Transverse colon (tissue), 4 donors: ENCODE measurements at places on chromosomes 6 and 20. TPM values are rescaled to one million over a fixed set of nuclear protein-coding genes. Genes with fewer than 3 reads are reported as not detected.

PRPH2 gene
- not detected for total RNA-seq

DNA sequence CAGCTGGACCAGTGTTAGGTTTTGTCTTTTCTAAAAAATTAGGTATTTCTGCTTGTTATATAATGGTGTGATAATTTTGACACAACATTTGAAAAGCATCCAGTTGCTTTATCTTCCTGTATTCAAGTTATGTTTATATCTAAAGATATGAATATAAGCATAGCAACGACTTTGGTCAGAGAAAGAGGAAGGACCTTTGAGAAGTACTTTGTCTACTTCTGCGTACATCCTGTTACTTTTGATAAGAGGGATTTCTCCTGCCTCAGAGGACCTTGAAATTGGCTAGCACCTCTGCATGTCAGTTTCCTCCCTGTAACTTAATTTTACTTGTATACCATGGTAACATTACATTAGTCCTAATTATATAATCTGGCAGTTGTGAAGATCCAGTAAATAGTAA is 24.8 kb downstream of the PHF20 start:
- no peak overlapping the region for H3K27ac ChIP-seq
- no peak overlapping the region for H3K4me3 ChIP-seq
- DNase-seq = no peak
- no peaks in the 10 kb centered on the region for H3K4me1 ChIP-seq

DNA sequence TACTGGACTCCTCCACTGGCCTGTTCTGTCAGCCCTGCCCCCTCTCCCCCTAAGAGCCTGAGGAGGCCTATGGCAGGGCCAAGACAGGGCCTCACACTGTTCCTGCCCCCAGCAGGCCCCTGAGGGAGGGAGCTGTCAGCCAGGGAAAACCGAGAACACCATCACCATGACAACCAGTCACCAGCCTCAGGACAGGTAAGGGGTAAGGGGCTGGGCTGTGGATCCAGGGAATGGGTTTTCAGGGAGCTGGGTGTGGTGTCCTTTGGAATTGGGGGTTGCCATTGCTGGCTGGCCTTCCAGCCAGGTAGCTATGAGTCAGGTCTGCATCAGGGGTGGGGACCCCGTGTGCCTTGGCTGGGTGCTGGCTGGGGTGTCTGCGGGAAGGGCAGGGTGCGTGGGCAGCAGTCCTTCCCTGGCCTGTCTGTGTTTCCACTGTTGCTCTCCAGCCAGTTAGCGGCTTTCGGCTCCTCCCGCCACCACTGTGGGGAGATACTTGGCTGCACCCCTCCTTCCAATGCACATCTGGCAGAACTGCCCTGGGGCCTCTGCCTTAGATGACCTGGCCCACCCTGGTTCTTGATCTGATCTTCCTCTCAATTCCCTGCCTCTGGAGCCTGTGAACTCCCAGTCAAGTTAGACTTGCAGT is 3.9 kb downstream of the SLC29A1 start:
- DNase-seq = no peak
- H3K36me3 ChIP-seq = no peaks in the 10 kb centered on the region
- H3K4me1 ChIP-seq = peaks cover 48% of the 10 kb centered on the region
- H3K27ac ChIP-seq = peak overlapping the region; percentile 85
- H3K4me3 ChIP-seq = no peak overlapping the region
- H3K27me3 ChIP-seq = peaks cover 4% of the 10 kb centered on the region

- H3K4me3 ChIP-seq = no peak overlapping the region
- no peaks in the 10 kb centered on the region for H3K27me3 ChIP-seq
- DNase-seq = no peak
- H3K36me3 ChIP-seq = no peaks in the 10 kb centered on the region
- no peak overlapping the region for H3K27ac ChIP-seq
Measured at GRCh38 chr20:46955601-46956556, 61.2 kb downstream of the EYA2 start.

GRCh38 chr6:29021434-29021833 is 16.3 kb upstream of the ZNF311 start:
- H3K27ac ChIP-seq = no peak overlapping the region
- peaks cover 52% of the 10 kb centered on the region for H3K27me3 ChIP-seq
- no peak overlapping the region for H3K4me3 ChIP-seq
- no peak for DNase-seq

DNA sequence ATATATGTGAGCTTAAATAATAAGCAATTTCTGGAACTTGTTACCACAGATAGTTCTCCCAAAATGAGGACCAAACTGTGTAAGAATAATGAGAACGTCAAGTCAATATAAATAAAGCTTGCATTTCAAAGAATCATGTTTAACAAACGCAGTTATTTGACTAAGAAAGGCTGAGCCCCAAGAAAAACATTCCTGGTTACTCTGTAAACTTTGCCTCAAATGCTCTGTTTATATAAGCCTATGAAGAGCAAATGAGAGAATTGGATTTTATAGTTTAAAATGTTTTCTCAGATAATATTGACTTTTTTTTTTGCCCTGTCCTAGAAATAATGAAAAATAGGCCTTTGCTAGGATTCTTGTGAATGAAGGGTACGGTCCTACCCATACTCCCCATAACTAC is 81.3 kb downstream of the C6orf52 start:
- H3K27ac ChIP-seq = peak overlapping the region; percentile 54
- H3K27me3 ChIP-seq = no peaks in the 10 kb centered on the region
- no peaks in the 10 kb centered on the region for H3K36me3 ChIP-seq

GRCh38 chr20:36644032-36644705 is 1.8 kb downstream of the SLA2 start:
- no peaks in the 10 kb centered on the region for H3K36me3 ChIP-seq
- DNase-seq = peak; percentile 41
- H3K27ac ChIP-seq = no peak overlapping the region
- H3K4me3 ChIP-seq = no peak overlapping the region
- no peaks in the 10 kb centered on the region for H3K4me1 ChIP-seq

- no peaks in the 10 kb centered on the region for H3K4me1 ChIP-seq
- H3K4me3 ChIP-seq = no peak overlapping the region
- no peaks in the 10 kb centered on the region for H3K27me3 ChIP-seq
- H3K27ac ChIP-seq = no peak overlapping the region
- no peaks in the 10 kb centered on the region for H3K36me3 ChIP-seq
Measured at GRCh38 chr6:164694386-164694785, 615.0 kb downstream of the C6orf118 start.

GRCh38 chr6:9494864-9495263 is 920.0 kb downstream of the TFAP2A start:
- H3K4me1 ChIP-seq = no peaks in the 10 kb centered on the region
- no peaks in the 10 kb centered on the region for H3K36me3 ChIP-seq
- H3K27ac ChIP-seq = no peak overlapping the region
- no peaks in the 10 kb centered on the region for H3K27me3 ChIP-seq
